Osteoblast (primary cell): ENCODE measurements at places on chromosomes 13 and 19.

DNA sequence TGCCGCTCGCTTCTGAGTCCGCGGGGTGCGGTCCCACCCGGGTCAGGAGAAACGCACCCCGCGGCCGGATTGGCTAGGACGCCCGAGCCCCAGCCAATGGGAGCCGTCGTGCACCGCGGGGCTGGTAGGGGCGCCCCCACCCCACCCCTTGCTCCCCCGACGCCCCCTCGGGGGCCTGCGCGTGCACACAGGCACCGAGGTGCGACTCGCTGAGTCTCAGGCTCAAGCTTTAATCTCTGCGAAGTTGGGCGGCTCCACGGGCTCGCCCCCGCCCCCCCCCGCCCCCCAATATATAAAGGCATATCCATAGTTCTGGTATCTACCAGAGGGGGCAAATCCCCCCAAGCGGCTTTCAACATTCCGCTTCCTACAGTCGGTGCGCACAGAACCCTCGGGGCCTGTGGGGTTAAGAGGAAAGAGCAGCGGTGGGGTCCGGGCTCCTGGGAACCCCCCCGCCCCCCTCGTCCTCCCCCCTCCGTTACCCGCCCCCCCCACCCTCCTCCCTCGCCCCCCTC, at the start of gene COX6B2:
Gene COX6B2, minus strand, starts transcription at position 22 of the 515 bp plus-strand sequence. CDS start 198 bp downstream, outside the sequence.
- no peak for DNase-seq

DNA sequence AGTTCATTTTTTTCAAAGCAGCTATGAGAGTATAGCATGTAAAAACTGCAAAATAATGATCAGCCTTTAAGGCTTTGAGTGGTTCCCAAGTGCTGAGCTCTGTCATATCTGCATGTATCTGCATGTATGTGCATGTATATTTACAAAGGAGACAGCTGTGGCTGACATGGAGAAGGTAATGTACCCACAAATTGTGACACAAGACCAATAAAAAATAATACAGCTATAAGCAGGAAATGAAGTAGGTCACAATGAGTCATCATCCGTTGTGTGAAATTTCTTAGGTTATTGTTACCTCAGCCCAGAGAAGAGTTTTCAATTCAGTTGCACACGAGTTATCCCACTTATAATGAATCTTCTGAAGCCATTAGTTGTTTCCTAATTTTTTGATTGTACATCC, 60.9 kb upstream of the MED4 start:
- DNase-seq, result no peak

- DNase-seq, result no peak
Observed at GRCh38 chr19:1577929-1578618, 9.9 kb upstream of the MEX3D start.

- DNase-seq, result no peak
Observed at GRCh38 chr19:10173527-10173926, 21.2 kb downstream of the DNMT1 start.

- no peak for DNase-seq
Observed at GRCh38 chr13:45496942-45497341, 32.2 kb downstream of the COG3 start.

DNA sequence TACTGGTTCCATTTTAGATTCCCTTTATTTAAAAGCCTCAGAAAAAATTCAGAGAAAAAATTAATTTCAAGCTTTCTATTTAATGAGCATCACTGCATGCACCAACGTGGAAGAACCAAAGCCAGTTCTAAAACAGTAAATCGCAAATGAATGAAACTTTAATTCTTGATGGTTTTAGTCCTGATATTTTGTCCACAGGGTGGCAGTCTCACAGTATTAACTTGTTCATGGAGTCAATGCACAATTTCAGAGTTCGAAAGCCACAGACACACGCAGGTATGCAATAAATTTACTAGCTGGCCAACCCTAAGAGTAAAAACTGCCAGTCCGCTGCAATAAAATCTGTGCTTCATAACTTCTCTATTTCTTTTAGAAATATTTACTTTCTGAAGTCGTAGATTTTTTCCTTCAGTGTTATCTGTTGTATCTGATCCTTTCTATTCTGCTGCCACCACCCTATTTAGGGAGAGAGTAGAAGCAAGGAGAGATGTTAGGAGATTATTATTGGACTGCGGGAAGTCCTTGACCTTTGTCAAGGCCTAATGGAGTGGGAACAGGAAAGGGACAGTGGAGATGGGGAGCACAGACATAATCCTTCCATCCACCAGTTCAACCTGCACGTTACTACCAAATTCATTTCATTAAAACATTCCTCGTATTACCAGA, 7.0 kb upstream of the WBP4 start:
- peak; percentile 50 for DNase-seq

DNA sequence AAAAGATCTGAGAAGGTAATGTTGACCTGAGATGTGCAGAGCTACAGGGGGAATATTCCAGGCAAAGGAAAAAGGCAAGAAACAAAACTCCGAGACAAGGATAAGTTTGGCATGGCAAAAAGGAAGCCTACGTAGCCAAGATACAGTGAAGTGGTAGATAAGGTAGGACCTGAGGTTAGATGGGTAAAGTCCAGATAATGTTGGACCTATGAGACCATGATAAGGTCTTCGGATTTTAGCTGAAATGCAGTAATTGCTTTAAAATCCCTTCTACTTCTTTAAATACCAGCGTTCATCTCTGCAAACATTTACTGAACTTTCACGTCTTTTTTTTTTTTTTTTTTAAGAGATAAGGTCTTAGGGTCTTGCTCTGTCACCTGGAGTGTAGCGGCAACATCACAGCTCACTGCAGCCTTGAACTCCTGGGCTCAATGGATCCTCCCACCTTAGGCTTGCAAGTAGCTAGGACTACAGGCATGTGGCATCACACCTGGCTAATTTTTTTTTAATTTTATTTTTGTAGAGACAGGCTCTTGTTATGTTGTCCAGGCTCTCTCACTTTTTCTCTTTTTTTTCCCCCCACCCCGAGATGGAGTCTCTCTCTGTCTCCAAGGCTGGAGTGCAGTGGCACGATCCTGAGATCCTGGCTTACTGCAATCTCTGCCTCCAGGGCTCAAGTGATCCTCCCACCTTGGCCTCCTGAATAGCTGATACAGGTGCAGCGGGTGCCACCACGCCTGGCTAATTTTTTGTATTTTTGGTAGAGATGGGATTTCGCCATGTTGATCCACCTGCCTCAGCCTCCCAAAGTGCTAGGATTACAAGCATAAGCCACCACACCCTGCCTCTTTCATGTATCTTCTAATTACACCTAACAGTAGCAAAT, 4.2 kb upstream of the WBP4 start:
- no peak for DNase-seq

DNA sequence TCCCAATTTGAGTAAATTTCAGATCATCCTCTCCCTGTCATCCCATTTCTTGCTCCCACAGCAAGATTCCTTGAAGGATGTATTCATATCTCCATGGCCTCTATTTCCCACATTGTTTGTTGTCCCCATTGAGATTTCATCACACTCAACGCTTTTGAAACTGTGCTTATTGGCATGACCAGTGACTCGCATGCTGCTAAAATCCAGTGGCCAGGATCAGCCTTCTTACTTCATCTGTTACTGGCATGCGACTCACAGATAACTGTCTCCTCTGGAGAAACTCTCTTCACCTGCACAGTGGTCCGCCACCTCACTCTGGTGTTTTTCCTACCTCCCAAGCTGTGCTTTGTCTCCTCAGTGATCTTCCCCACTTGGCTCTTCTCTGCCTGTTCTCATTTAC, 95.8 kb downstream of the WASF3 start:
- DNase-seq, result no peak

DNA sequence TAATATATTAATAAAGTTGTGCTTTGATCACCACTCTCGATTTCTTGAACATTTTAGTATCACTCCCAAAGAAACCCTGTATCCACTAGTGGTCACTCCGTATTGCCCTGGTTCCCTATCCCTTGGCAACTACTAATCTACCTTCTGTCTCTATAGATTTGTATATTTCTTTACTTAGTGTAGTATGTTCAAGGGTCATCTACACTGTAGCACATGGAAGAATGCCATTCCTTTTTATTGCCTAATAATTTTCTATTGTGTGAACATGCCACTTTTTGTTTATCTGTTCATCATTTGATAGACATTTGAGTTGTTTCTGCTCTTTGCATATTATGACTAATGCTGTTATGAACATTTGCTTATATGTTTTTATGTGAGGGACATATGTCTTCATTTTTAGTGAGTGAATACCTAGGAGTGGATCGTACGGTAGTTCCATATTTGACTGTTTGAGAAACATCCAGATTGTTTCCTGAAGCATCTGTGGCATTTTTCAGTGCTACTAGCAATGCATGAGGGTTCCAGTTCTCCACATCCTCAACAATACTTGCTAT, 254.0 kb downstream of the GPC6 start:
- DNase-seq, result no peak
